CD4-positive, alpha-beta T cell treated with Interleukin-6 at 100 ng/mL for 8 hours (primary cell): ENCODE measurements at places on chromosomes 5 and 9.

DNA sequence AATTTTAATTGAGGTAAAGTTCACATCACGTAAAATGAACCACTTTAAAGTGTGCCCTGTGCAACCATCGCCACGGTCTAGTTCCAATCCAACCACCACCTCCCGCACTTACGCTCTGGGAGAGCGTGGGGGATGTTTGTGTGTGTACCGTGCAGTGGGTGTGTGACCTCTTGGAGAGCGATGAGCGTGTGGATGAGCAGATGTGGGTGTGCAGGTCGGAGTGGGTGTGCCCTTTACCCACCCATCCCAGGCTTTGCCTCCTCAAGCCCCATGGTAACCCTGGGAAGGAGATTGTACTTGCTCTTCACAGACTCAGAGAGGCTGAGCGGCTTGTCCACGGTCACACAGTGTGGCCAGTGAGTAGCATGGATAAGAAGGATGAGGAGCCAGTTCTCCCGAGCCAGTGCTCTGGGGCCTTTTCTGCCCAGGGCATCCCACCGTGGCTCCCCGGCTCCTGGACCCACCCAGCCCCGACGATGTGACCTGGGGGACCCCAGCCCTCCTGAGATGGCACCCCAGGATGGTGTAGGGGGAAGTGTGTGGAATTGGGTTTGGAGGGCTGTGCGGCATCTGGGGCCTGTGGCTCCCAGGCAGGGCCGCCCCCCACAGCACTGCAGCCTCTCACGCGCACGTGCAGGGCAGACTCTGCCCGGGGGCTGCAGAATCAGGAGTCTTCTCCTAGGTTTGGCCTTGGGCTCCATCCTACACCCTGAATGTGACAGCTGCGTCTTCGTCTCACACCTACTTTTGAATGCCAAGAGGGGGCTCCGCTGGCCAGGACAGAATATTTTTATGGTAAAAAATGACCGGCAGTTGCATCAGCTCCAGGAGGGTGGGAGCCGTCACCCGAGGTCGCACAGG is 13.6 kb downstream of the LHX3 start:
- no peak for DNase-seq

GRCh38 chr5:147626464-147626863 is 116.6 kb upstream of the DPYSL3 start:
- DNase-seq = no peak

DNA sequence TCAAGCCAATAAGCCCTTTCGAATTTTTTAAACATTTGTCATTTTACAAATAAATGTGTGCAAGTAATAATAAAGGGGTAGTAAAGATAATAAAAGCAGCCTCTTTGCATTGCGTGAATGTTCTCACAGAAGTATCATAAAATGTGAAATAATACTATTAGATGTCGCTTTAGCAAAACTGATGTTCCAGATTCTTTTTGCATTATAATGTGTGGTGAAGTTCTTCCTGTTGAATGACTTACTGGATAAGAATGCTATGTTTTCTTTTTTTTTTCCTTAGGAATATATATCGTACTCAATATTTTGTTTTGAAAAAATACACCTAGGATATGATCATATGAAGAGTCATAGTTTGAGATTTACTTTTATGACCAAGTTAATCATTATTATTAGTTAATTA is 85.2 kb upstream of the CDH12 start:
- no peak for DNase-seq

- DNase-seq = no peak
Measured at GRCh38 chr9:30522486-30522885, 1862.0 kb upstream of the ACO1 start.

- DNase-seq = no peak
Measured at GRCh38 chr5:71891856-71892255, 172.8 kb downstream of the CARTPT start.

DNA sequence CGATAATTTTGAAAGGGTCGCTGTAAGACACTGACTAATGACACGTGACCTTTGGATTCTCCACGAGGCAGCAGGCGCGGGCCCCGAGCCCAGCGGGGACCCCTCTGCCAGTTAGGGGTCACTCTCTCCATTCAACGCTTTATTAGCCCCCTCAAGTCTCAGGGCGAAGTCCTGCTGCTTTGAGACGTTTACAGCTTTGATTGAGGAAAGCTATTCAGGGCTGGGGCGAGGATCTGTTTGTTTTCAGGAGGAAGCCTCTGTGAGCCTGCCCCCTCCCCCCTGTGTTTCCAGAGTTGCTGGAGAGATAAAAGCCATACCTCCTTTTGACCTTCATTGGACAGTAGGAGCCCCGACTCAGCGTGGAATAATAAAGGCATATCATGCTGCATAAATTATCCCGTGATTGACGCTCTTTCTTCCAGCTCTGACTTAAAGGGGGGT is 31.4 kb upstream of the MSX2 start:
- DNase-seq = no peak

- no peak for DNase-seq
Measured at GRCh38 chr5:157602505-157602904, 26.9 kb upstream of the ADAM19 start.
